ENCODE measurements at places on chromosomes 1 and 21.

DNA sequence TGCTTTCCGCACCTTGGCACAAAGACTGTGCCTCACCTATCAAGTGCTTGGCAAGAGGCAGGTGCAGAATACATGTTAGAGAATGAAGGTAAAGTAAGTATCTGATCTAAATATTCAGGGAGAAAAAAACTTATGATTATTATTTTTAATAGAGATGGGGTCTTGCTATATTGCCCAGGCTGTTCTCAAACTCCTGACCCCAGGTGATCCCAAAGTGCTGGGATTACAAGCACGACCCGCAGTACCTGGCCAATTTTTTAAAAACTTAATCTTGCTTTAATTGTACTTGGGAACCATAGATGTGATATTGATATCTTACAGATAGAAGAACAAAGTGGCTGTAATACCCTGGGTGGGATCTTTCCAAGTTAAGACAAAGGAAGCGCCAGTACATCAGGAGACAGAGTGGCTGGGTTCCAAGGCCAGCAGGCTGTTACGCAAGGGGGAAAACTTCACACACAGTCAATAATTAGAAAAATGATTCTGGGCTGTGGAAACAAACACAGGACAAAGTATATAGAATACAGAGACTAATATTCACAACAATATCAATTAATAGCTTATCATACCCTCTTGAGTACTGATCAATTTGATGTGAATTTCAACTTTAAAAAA, 58.6 kb upstream of the ATP1A1 start:
- DNase-seq: no peak

GRCh38 chr1:171286032-171286705, 27.8 kb upstream of the FMO4 start:
- DNase-seq: no peak

- DNase-seq: no peak
These were observed 8.3 kb downstream of the WARS2 start for GRCh38 chr1:119132179-119132578.

DNA sequence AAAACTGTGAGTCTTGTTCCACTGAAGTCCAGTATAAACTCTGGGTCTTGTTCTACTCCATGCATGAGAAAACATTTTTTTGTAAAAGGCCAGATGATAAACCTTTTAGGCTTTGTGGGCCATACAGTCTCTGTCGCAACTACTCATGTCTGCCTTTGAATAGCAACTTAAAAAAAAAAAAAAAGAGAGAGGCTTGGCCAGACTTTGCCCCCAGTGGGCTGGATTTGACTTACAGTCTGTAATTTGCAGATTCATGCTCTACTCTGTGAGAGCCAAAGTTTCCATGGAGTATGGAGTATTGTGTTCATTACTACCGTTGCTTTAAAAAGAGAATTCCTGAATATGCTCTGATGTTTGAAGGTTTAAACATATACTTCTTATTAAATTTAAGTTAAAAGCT, 654.9 kb upstream of the PKN2 start:
- no peak for DNase-seq

GRCh38 chr1:153995640-153996039, 5.1 kb downstream of the RPS27 start:
- no peak for DNase-seq
